ENCODE measurements at places on chromosomes 5 and 9.

DNA sequence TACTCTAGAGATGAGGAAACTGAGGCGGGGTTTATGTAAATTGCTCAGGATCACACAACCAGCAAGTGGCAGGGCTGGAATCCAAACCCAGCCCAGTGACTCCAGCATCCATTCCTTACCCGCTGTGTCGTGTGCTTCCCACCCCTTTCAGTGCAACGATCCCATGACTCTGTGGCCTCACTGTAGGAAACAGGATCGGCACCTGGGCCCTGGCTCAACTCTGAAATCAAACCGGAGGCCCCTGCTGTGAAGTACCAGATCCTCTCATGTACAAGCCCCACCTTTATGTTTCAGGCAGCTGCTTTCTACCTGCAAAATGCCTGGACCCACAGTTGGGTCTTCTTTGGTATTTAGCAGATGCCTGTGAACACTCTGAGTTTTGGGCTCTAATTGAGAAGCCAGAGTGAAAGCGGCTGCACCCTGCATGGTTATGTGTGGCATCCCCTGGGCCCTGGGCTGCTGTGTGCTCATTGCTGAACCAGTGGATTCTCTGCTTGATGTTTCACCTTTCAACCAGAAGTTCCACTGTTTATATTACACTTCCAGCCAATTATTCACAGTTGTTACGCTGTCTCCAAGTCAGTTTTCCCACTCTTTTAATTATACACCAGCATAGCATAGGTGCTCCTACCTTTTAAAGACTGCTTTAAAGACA, 36.7 kb downstream of the ABLIM3 start:
- no peak for DNase-seq

DNA sequence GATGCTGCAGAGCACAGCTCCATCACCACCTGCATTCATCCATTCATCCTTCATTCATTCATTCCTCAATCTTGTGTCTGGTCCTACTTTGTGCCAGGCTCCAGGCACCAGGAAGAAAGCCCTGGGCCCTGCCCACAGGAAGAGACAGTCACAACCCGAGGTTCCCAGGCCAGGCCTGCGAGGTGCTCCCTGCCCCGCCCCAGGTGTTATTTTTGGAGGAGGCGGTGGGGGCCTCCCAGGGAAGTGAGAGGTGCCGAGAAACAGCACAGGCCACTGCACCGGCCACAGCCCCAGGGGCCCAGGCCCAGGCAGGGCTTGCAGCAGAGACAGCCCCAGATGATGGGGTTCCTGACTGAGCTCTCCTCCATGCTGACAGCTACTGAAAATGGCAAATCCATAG, 33.4 kb downstream of the VAV2 start:
- DNase-seq: no peak

GRCh38 chr5:88659529-88660263, 223.3 kb downstream of the MEF2C start:
- DNase-seq: no peak

- DNase-seq: no peak
Observed at GRCh38 chr9:105693435-105694189, 729 bp upstream of the TMEM38B start.

- no peak for DNase-seq
Observed at GRCh38 chr5:652023-652515, 39.9 kb downstream of the CEP72 start.
